ENCODE measurements at places on chromosomes 3 and 15. TPM values are rescaled to one million over a fixed set of nuclear protein-coding genes. Genes with fewer than 3 reads are reported as not detected.

The NCKIPSD gene
- 11.8 TPM for total RNA-seq

The LOXL1 gene
- 287 TPM for total RNA-seq

The NSMCE3 gene
- 10.0 TPM for total RNA-seq

The UCN2 gene
- 1.2 TPM for total RNA-seq

The CACNA2D3 gene
- under 0.01 TPM for total RNA-seq

The NPAP1 gene
- total RNA-seq = not detected

The APBA2 gene
- 12.2 TPM for total RNA-seq

The C15orf62 gene
- 0.15 TPM for total RNA-seq

The SLC7A14 gene
- total RNA-seq = 7.4 TPM

The LDHAL6B gene
- not detected for total RNA-seq

The MOBP gene
- total RNA-seq = under 0.01 TPM

The SLC6A11 gene
- total RNA-seq = not detected

The FGF7 gene
- 278 TPM for total RNA-seq

The GTF2E1 gene
- 13.2 TPM for total RNA-seq

The RPL14 gene
- 292 TPM for total RNA-seq

The OIP5 gene
- 1.5 TPM for total RNA-seq

The MYL3 gene
- not detected for total RNA-seq

The GUCA1C gene
- not detected for total RNA-seq

The DZIP1L gene
- 34.2 TPM for total RNA-seq

The CASR gene
- total RNA-seq = not detected

The KIF9 gene
- 1.8 TPM for total RNA-seq

The GOLGA8S gene
- total RNA-seq = 0.15 TPM

The MAGI1 gene
- 17.6 TPM for total RNA-seq

The EPHB1 gene
- under 0.01 TPM for total RNA-seq

The LRRC31 gene
- not detected for total RNA-seq

The SCAANT1 gene
- not detected for total RNA-seq

The GP5 gene
- total RNA-seq = 0.17 TPM

The ISG20 gene
- total RNA-seq = 4.8 TPM

The FANCD2OS gene
- total RNA-seq = not detected

The PLSCR2 gene
- not detected for total RNA-seq

The C2CD4A gene
- not detected for total RNA-seq

The NME9 gene
- not detected for total RNA-seq

The USP8 gene
- total RNA-seq = 44.0 TPM

The SMC4 gene
- 21.5 TPM for total RNA-seq

The SEMA3F gene
- total RNA-seq = 7.6 TPM

The MINAR1 gene
- 0.83 TPM for total RNA-seq

The KPNA4 gene
- total RNA-seq = 30.9 TPM

The LYZL4 gene
- not detected for total RNA-seq

The IMPG2 gene
- total RNA-seq = 0.33 TPM

The LEKR1 gene
- total RNA-seq = 0.50 TPM

The FAM81A gene
- total RNA-seq = 0.33 TPM

The WDR5B gene
- total RNA-seq = 6.1 TPM

The GRK7 gene
- under 0.01 TPM for total RNA-seq

The CA12 gene
- 94.0 TPM for total RNA-seq
